ENCODE measurements at places on chromosomes 16 and 17.

- DNase-seq: no peak
Measured at GRCh38 chr17:60508384-60508980, 17.6 kb downstream of the APPBP2 start.

DNA sequence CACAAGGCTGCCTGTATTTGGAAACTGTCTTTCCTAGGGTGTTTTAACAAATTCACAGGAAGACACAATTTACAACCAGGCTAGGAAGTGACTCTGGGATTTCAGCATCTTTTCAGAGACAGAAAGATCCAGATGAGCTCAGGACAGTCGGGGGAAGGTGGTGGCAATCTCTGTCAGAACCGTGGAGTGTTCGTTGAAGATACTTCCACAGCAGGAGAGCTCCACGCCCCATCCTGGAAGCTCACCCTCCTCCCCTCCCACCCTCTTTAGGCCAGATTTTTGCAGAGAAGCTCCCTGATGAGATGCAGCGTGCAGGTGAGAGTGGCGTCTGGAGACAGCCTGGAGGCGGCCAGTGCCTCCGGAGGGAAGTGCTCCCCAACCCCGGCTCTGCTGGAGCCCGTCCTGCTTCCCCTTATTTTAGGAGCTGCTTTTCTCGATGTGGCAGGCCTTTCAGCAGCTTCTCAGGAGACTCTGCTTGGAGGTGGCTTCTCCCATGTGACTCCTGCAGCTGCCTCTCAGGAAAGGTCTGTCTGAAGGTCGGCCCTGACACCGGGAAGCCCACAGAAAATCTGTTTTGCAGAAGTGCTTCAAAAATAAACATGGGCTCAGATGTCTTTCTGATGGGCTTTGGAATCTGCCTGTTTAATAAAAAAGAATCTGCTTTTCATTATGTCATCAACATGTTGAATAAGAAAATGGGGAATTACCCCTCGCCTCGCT is 186.4 kb upstream of the CHMP6 start:
- DNase-seq: no peak

GRCh38 chr16:70703041-70703834 is 17.4 kb upstream of the MTSS2 start:
- DNase-seq: no peak

DNA sequence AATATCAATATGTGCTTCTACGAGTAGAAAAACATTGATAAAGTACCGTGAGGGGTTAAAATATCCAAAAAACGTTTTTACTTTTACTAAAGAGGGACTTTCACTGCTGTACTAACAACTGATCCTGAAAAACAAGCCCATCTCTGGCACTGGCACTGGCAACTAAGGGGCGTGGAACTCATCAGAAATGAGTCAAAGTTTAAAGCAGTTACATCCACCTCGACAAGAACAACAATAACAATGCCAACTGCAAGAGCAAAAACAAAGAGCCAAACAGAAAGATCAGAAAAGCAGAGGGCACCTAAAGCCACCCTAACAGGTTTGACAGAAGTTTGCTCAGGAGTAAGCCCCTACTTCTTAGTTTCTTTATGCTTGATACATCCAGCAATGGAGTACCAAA is 13.1 kb downstream of the MBTPS1 start:
- DNase-seq: no peak

DNA sequence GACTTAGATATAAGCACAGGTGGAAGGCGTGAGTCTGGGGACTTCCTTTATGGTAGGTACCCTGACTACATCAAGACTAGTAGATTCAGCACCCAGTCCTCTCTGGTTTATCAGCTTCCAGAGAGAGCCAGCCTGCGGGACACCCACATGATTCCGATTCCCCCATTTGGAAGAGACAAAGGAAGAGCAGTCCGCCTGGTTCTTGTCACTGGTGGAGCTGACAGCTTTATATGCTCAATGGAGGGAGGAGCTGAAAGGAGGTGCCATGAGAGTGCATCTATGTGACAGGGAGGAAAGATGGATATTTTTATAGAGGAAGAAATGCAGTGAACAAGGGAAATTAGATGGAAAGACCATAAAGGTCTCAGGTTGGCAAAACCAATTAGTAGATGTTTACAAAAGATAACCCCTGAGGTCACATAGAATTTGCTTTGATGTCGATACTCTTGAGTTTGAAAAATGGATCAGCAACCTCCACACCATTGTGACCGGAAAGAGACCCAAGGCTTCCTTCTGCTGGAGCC is 437.7 kb downstream of the PMP22 start:
- no peak for DNase-seq

DNA sequence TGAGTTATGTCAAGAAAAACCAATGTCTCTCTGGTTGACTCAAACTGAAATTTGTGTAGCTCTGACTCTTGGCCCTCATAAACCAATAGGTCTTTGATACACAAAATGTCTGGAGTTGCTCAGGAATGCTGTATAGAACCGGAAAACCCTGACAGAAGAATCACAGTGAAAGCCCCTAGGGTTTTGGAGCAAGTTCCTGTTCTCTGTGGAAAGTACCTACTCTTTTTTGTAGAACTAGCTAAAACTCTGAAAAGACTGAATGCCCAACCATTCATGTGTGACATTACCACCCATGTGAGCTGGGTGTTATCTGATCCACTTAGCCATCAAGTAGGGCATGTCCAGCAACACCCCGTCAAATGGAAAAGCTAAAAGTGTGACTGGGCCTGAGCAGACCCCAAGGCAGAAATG is 28.8 kb downstream of the CCL4 start:
- no peak for DNase-seq

- no peak for DNase-seq
Measured at GRCh38 chr17:77712578-77712977, 245.9 kb upstream of the TNRC6C start.

- no peak for DNase-seq
Measured at GRCh38 chr16:75640598-75640997, 6.9 kb downstream of the KARS1 start.

- DNase-seq: no peak
Measured at GRCh38 chr17:49939318-49939717, 29.7 kb upstream of the DLX4 start.

GRCh38 chr16:72959301-72959996 is 88.5 kb downstream of the ZFHX3 start:
- no peak for DNase-seq

- no peak for DNase-seq
Measured at GRCh38 chr17:21676281-21677111, 15.8 kb upstream of the KCNJ18 start.

- no peak for DNase-seq
Measured at GRCh38 chr16:8958344-8959167, 5.2 kb downstream of the USP7 start.

GRCh38 chr16:82782715-82783251 is 156.0 kb downstream of the CDH13 start:
- DNase-seq: no peak

DNA sequence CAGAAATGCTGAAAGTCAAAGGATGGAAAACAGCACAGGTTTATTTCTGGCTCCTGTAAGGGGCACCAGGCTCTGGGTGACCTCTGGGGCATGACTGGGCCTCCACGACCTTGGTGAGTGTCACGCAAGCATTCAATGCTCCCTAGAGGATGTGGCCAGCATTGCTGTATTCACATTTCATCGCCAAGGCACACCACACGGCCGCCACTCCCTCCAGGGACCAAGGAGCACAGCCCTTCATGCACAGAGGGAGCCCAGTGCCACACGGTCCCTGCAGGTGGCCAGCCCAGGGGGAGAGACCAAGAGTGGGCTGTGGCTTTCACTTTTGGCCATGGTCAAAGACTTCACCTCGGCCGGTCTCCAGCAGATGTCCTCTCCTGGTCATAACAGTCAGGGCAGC is 137.4 kb upstream of the TNRC6C start:
- DNase-seq: no peak
